ENCODE measurements at places on chromosomes 12 and 14.

GRCh38 chr12:121871467-121871866 lies 12.8 kb upstream of the HPD start:
- no peak for DNase-seq

DNA sequence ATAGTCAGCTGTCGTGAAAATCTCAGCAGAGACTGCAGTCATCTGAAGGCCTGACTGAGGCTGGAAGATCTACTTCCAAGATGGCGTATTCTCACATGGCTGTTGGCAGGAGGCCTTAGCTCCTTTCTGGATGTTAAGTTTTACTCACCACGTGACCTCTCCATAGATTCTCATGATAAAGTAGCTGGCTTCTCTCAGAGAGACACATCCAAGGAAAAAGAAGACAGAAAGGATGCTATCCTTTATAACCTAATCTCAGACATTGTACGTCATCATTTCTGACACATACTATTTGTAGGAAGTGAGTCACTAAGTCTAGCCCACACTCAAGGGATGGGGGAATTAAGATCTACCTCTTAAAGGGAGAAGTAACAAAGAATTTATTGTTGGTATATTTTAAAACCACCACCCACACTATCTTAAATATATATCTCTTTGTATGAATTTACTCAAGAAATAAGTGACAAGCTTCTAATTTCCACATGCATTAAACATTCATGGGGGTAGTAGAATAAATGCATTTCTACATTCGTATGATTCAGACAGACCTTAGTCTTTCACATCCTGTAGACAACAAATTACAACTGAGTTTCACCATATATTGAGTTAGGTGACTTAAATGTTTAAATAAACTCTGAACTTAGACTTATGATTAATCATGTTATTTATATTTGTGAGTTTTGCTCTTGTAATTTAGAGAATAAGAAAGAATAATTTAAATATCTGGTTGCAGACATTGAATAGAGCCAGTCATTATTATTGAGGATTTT lies 411.0 kb downstream of the LRIG3 start:
- no peak for DNase-seq

DNA sequence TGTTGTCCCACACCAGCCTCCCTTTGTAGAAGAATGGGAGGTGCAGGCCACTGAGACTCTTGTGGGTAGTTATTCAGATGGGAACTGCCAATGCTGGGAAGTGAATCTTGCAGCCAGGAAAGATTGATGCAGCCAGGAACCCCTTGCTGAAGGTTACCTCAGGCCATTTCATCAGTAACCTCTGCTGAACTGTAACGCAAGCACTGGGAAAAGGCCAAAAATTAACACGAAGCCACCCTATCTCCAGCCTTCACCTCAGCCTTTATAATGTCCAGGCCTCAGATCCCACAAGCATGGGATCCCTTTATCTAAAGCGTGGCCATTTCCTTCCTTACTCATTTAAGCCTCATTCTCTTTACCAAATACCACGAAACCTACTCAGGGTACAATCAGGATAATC lies 211.1 kb downstream of the SPTSSA start:
- no peak for DNase-seq

DNA sequence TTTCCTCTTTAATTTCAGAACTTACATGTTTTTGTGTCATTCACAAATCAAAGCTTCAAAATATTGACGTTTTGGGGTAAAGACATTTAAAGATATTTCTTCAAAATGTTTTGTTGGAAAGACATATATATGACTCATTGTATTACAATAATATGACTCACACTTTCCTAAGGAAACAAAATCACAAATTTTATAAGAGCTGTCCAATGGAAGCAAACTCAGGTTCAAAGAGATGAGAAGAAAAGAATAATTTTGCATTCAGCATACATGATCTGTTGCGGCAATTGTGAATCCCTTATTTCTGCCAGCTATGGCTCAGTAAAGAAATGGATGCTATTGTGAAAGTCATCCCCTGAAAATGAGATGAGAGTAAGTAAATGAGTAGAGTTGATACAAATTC lies 82.7 kb downstream of the GRIP1 start:
- no peak for DNase-seq

DNA sequence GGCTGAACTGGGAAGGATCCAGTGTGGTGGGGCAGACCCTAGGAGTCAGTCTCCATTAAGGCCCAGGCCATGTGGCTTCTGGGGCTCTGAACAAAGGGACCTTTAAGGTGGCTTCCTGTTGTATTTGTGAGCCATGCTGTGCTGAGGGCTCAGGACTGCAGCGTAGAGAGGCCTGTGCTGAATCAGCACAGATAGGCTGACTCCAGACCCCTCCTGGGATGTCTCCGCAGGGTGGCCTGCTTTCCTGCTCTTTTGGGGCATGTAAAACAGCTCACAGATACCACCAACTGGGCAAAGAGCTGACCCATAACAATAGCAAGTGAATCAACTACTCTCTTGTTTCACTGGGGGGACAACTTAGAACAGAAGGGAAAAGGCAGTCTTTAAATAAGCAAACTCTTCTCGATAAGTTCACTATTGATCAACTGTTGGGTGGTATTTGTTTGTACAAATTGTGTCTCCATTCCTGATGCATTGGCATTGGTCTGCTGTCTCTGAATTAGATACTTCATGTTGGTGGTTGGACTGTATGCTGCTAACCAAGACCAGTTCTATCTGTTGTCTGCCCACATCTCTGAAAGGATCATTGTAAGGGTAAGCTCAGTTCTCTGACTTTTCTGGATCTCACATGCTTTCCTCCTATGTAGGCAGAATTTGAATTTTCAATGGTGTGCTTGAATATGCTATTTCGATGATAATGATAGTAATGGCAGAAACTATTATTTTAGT lies 71.8 kb downstream of the MYRFL start:
- DNase-seq, result no peak

DNA sequence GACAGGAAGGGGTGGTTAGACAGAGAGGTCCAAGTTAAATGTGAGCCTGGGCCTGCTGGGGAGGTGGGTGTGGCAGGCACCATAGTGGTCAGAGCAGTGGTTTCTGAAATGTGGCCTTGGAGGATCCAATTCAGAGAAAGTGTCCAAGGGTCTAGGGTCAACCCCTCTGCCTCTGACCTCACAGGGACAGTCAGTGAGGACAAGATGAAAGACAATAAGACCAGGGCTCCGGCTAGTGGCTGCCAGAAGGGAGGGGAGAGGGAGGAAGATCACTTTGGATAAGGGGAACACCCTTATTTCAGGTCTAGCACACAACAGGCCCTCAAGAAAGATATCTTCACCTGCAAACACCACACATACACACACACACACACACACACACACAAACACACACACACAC lies 335.1 kb downstream of the MED13L start:
- no peak for DNase-seq

DNA sequence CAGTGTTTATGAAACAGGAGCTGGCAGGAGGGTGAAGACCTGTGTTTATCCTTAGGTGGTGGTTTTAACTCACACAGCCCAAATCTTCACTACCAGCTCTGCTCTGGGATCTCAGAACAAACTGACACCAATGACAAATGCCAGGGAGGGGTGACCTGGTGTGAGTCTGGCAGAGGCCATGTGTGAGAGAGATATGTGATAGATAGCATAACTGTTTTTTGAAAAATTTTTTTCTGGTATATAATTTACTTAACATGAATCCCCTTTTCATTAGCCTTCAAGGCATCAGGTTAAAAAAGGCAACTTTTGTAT lies 51.5 kb downstream of the SLC38A4 start:
- no peak for DNase-seq
